Astrocyte of the spinal cord (primary cell): ENCODE measurements at places on chromosomes 12 and 14.

GRCh38 chr14:41285186-41285748, 321.4 kb upstream of the LRFN5 start:
- DNase-seq, result peak; percentile 31

- DNase-seq, result no peak
Observed at GRCh38 chr12:116687888-116688287, 50.0 kb downstream of the SPRING1 start.

DNA sequence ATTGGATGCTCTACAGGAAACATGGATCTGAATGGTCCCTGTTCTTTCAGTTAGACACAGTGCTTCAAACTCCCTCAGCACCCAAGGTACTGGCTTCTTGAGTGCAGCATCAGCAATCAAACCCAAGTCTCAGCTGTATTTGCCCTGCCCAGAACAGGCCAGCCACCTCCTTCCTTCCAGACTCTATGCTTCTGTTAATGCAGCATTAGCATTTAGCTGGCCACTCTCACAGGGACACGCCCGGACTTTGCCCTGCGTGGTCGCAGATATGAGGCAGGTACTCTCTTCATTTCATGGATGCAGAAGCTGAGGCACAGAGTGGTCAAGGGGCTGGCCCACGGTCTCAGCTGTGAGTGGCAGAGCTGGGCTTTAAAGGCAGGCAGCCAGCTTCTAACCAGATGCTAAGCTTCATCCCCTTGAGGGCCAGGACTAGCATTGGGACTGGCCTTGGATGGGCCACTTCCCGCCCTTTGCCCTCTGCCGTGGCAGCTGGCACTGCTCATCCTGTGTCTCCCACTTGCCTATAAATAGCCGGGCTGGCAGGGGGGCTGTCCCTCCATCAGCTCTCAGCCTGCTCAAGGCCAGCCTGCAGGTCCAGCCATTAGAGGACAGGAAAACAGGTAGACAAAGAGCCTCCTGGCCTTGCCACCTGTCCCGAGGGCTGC, 1.5 kb upstream of the SLC25A47 start:
- DNase-seq, result no peak

DNA sequence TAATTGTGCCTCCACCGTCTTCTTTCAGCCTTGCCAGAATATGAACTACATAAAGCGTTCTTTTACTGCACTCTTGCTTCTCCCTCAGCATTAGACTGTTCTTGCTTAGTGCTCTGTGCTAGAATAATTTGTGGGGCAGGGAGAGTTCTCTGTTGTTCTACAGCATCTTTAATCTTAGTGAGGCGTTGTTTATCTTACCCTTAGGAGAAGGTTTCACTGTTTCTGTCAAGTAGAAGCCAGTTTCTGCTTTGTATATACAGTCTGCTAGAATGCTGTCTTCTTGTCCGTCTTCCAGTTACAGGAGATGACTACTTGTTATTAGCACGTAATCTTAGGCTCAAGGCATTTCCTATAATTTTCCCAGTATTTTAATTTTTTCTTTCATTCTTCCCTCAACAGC, 458.0 kb downstream of the FLRT2 start:
- DNase-seq, result no peak

- DNase-seq, result peak; percentile 46
Observed at GRCh38 chr12:13504074-13504473, 307.5 kb downstream of the EMP1 start.

DNA sequence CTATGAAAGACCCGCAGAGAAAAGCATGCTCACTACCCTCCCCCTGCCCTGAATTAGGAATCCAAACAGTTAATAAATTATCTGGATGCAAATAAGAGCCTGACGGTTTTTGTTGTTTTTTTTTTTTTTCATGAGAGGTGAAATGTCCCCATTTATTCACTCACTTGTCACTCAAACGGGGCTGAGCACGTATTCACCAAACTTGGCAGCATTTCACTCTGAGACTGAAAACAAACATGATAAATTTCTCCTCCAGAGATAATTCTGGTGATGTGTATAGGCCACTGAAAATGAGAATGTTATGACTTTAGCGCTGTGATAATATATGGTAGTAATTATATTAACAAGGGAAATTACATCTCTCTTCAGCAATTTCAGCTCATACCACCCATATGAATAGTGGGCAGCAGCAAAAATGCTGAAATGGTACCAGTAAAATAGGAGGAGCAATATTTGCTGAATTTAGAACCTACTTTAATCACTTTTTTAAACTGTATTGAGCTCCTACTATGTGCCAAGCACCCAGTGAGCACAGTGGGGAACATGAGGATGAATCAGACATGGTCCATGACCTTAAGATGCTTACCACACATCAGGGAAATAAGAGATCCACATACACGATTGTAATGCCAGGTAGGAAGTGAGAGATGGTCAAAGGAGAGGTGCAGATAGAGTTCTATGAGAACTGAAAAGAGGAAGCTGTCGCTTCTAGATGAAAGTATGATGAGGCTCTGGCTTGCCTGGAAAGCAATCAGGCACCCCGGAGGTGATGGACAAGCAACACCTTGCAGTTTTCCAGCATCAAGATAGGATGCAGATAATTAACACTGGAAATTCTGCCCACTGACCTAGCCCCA, 286.5 kb upstream of the TMPO start:
- no peak for DNase-seq

DNA sequence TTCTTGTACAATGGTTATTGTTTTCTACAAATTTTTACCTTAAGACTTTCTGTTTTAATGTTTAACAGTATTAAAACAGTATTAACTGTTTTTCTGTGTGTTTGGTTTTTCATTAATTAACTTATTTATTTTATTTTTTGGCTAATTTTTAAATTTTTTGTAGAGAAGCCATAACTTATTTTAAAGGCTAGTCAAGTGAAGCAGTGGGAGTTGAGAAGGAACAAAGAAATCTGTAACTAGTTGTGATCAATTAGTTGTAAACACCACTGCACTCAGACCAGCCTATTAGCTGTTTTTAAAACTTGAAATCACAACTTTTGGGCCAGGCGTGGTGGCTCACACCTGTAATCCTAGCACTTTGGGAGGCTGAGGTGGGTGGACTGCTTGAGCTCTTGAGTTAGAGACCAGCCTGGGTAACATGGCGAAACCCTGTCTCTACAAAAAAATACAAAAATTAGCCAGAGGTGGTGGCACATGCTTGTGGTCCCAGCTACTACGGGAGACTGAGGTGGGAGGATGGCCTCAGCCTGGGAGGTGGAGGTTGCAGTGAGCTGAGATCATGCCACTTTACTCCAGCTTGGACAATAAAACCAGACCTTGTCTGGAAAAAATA, 50.9 kb upstream of the HECTD1 start:
- no peak for DNase-seq

DNA sequence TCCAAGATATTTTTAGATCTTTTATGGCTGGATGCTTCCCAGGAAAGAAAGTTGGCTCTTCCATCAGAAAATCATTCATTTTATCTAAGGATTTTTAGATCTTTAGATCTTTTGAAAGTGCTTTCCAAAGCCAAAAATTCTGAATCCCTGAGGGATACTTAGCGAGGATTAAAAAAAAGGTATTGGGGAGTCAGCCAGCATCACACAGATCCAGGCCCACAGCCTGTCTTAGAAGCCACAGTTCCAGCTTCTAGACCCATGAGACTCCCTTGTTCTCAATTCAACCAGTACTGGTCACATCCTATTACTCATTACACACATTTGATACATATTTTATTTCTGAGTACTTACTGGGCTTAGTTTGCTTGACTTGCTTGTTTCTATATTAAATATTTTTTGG, 49.9 kb downstream of the TSPAN8 start:
- no peak for DNase-seq

GRCh38 chr14:105066240-105067071, 1.2 kb upstream of the GPR132 start:
- no peak for DNase-seq

GRCh38 chr12:73991138-73991537, 546.5 kb upstream of the ATXN7L3B start:
- no peak for DNase-seq

GRCh38 chr12:15368812-15369211, 46.5 kb downstream of the PTPRO start:
- no peak for DNase-seq

- DNase-seq, result no peak
Observed at GRCh38 chr12:2177751-2178150, 125.0 kb downstream of the CACNA1C start.

- no peak for DNase-seq
Observed at GRCh38 chr14:29636870-29637269, 290.8 kb downstream of the PRKD1 start.

GRCh38 chr12:120703311-120703942, 6.8 kb upstream of the UNC119B start:
- DNase-seq, result no peak

DNA sequence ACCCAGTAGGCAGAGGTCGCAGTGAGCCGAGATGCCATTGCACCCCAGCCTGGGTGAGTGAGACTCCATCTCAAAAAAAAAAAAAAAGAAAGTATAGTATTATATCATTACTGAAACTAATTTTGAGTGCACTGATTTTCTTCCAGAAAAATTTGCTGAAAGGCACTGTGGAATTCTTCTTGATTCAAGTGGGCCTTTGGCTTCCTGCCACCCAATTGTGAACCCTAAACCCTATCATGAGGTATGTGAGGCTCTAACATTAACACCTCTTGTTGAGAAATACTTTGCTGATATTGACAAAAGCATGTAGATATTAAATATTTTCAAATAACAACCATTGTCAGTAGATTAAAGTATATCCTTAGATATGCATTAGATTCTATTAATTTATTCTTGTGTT, 211.2 kb downstream of the LRRK2 start:
- no peak for DNase-seq

GRCh38 chr12:106758349-106759110, 16.0 kb upstream of the RIC8B start:
- no peak for DNase-seq
